ENCODE measurements at places on chromosomes 16 and 17.

DNA sequence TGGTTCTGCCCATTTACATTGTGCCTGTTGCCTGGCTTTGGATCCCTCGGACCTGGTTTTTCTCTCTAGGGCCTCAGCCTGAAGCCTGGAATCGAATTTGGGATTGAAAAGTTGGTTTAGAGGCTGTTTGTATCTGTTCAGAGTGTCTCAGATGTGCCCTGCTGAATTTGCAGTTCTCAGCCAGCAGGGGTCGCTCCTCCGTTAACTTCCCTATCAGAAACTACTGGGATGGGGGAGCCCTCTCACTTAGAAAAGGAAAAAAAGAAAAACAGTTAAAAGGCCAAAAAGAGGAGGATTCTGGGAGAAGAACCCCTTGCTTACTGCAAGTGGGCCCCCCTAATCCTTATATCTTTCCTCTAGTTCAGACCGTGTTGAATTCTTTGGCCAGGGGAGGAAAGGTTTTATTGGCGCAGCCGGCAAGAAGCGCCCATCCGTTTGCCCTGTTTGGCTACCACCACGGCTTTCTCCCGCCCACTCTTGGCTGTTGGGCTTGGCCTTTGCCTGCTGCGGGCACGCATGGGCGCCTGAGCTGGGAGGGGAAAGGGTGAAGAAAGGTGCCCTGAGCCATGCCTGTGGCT lies 8.7 kb downstream of the FZD2 start:
- no peak for DNase-seq

- no peak for DNase-seq
Observed at GRCh38 chr17:41433586-41433985, 7.2 kb downstream of the KRT38 start.

- no peak for DNase-seq
Observed at GRCh38 chr17:60352569-60352968, 39.4 kb downstream of the USP32 start.

GRCh38 chr17:41352597-41353366 lies 2.2 kb upstream of the KRT33A start:
- no peak for DNase-seq

GRCh38 chr17:6793748-6794493 lies 17.9 kb downstream of the FBXO39 start:
- DNase-seq = no peak

- no peak for DNase-seq
Observed at GRCh38 chr17:60155815-60156214, 6.0 kb downstream of the CA4 start.

- no peak for DNase-seq
Observed at GRCh38 chr17:5123343-5124124, 7.7 kb downstream of the USP6 start.

DNA sequence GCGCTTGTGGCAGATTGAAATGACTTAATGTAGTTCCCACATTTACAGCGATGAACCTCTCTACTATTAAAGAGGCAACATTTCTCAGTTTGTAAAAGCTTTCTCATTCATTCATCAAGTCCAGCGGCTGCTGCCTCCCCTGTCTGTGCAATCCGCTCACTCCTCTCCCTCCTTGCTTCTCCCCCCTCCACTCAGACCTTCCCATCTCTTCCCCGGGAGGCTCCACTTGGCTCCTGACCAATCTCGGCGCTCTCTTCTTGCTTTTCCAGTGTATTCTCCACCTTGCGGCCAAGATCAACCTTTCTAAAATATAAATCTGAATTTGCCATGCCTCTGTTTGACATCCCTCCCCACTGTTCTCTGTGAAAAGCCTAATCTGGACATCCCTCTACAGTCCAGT lies 117.5 kb downstream of the ASIC2 start:
- DNase-seq = no peak

- no peak for DNase-seq
Observed at GRCh38 chr17:4519361-4519788, 20.7 kb downstream of the SPNS2 start.

DNA sequence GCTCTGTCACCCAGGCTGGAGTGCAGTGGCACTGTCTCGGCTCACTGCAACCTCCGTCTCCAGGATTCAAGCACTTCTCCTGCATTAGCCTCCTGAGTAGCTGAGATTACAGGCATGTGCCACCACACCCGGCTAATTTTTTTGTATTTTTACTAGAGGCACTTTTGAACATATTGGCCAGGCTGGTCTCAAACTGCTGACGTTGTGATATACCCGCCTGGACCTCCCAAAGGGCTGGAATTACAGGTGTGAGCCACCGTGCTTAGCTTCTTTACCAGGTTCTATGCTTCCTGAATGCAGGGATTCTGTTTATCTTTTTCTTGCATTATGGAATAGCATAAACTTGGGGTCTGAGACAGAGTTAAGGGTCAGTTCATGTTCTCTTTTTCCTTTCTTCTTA lies 317.9 kb upstream of the RBFOX1 start:
- no peak for DNase-seq

GRCh38 chr16:8655184-8655717 lies 19.2 kb upstream of the ABAT start:
- DNase-seq = no peak

GRCh38 chr17:32998111-32998886 lies 6.7 kb downstream of the SPACA3 start:
- DNase-seq = peak; percentile 62

- no peak for DNase-seq
Observed at GRCh38 chr16:57091200-57091974, 996 bp upstream of the CPNE2 start.

DNA sequence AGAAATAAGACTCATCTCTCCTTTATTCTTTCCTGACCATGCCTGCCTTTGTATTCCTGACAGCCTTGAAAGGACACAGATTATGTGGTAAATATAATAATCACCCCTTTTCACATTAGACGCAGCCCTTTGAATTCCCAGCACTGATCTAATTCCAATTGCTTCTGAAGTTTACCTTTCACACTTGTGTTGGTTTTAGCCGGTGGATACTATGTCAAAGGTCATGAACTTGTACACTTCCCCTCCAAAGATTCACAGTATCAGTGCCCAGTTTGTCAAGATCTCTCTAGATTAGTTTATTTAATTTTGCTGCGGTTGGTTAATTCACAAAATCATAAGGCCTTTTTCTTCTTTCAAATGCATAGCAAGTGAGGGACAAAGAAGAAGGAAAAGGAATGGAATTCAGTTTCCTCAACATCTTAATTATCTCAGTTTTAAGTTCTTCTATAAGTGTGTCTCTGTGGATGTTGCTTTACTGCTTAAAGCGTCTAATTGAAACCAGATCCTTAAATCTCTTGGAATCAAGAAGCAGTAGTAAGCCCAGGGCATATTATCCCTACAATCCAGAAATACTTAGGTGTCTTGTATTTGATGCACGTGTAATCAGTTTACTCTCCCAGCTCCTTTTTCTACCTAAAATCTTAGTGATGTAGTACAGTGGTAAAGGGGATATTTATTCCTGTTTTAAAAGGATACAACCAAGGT lies 174.3 kb upstream of the TBX2 start:
- no peak for DNase-seq

DNA sequence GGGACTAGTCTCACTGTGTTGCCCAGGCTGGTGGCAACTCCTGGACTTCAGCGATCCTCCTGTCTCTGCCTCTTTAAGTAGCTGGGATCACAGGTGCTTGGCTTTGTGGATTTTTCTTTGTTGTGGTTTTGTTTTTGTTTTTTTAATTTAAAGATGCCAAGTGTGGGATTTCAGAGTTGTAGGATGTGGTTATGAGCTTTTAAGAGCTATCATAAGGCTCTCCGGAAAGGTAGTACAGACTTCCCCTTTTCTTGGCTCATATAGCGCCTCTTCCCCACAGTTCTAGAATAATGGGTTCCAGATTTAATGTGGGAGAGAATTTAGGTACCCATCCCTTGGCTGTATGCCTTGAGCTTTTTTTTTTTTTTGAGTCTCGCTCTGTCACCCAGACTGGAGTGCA lies 17.1 kb downstream of the AKAP1 start:
- no peak for DNase-seq

DNA sequence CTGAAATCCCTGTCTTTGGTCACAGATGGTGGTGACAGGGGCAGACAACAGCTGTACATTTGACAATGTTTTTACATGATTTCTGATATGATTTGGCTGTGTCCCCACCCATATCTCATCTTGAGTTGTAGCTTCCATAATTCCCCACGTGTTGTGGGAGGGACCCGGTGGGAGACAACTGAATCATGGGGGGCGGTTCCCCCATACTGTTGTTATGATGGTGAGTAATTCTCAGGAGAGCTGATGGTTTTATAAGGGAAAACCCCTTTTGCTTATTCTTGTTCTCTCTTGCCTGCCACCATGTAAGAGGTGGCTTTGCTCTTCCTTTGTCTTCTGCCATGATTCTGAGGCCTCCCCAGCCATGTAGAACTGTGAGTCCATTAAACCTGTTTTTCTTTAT lies 353.9 kb downstream of the CPPED1 start:
- DNase-seq = no peak

GRCh38 chr16:1194665-1195392 lies 30.2 kb downstream of the TPSG1 start:
- no peak for DNase-seq

DNA sequence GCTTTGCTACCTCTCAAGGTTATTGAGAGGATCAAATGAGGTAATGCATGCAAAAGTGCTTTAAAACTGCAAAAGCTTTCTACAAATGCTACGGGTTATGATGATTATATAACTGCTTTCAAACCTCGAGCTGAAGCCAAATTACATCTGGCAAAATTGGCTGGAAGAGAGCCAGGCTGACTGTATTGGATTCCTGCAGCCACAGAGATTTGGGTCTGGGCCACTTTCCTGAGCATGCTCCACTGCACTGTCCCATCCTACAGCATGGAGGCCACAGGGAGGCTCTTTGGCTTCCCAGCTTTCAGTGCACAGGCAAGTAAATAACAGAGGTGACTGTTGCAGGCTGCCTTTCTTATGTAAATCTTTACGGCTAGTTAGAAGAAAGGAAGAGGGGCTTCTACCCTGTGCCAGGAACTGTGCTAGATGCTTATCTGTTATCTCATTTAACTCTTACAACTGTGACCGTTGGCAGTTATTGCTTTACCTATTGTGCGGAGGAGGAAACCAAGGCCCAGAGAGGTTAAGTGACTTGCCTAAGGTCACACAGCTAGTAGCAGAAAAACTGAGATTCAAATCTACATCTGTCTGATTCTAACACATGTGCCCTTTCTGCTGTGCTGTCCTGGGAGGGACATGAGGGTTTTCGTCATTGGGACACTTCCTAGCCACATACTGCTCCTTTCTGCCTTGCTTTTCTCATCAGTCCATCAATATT lies 121.8 kb downstream of the SPACA3 start:
- DNase-seq = no peak

GRCh38 chr17:9802697-9803096 lies 11.3 kb upstream of the DHRS7C start:
- no peak for DNase-seq

DNA sequence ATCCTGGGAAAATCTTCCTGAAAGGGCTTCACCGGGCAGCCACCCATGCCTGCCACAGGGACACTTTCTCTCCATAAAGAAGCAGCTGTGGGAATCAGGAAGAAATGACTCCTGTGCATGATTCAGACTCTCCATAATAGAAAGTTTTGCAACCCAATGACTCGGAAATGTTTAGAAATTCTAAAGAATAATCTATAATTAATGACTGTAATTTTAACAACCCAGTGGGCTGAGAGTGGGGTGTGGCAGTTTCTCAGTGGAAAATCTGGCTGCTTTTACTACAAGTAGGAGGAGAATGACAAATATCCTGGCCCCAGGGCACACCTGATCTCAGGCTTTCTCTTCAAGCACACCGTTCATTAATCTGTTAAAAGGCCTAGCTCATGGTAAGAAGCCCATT lies 25.7 kb downstream of the IRF8 start:
- no peak for DNase-seq
